ENCODE measurements at places on chromosomes 4 and X.
A peak's percentile ranks its signal among the peaks of the same experiment; 100 is the strongest.

- DNase-seq: no peak
Observed at GRCh38 chr4:69727926-69728325, 32.5 kb downstream of the SULT1B1 start.

DNA sequence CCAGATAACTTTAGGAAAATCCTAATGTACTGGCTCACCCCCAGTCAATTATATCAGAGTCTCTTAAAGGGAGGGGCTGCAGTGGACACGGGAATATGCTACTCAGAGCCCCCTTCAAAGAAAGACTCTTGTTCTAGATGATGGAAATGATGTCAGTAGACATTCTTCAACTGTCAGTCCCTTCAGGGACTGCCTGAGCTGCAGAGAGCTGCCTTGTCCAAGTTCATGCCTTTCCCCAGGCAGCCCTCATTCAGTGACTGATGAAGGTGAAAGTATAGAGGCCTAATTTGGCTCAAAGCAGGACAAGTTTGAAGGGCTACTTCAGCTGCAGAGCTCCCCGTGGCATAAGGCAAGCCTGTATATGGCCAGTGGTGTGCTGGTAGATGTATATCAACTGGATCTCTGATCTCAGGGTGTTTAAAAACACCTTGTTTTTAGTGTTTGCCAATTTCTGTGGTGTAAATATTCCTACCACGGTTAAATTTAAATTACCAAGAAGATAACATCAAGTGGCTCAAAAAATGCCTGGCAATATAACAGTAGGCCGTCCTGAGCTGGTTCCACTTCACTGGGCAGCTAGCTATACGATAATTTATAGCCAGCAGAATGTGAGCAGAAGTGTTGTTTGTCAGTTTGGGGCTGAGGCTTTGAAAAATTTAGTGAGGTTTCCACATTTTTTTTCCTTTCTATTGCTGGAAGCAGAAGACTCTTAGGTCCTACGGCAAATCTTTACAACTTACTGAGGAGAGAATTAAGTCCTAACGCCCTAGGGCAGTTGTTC lies 748.8 kb upstream of the FTHL17 start:
- DNase-seq: no peak

DNA sequence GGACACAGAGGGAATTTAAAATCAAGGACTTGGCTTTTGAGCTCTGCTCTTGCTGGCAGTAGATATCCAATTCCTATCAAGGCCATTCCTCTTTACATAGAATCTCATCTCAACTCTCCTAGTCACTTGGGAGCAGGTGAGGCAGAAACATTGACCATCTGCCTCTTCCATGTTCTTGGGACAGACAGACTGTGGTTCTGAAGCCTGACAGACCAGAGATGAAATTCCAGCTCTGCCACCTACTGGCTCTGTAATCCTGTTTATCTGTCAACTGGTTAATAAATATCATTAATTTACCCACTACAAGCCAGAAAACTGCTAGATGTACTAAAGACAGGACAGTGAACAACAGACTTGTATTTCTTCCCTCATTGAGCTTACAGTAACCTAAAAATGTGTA lies 300.8 kb downstream of the ADGRL3 start:
- DNase-seq: no peak

DNA sequence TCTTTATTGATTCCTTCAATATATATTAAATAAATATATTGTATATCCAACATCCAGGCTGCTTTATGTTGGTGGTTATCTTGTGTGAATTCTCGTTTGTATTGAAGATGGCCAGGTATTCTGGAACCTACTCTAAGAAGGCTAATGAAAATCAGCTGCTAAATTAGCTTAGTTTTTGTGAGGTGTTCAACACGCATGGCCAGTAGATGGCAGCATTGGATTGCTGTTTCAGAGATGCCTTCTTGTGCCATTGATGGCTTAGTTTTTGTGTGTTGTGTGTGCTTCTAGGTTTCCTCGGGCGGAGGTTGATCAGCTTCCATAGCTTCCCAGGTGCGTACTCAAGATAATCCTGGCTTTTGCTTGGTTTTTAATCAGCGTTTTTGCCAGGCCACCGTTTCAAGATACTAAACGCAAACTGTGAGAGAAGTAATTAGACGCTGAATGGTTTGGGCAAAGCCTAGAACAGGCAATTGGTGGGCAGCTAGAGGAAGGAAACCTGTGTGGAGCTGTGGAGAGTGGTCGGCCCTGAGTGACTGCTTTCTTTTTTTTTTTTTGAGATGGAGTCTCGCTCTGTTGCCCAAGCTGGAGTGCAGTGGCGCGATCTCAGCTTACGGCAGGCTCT lies 15.1 kb downstream of the NOCT start:
- DNase-seq: peak; percentile 59

- DNase-seq: no peak
Observed at GRCh38 chrX:404656-405055, 17.9 kb upstream of the PPP2R3B start.

GRCh38 chr4:167117273-167117672 lies 117.0 kb downstream of the SPOCK3 start:
- no peak for DNase-seq

DNA sequence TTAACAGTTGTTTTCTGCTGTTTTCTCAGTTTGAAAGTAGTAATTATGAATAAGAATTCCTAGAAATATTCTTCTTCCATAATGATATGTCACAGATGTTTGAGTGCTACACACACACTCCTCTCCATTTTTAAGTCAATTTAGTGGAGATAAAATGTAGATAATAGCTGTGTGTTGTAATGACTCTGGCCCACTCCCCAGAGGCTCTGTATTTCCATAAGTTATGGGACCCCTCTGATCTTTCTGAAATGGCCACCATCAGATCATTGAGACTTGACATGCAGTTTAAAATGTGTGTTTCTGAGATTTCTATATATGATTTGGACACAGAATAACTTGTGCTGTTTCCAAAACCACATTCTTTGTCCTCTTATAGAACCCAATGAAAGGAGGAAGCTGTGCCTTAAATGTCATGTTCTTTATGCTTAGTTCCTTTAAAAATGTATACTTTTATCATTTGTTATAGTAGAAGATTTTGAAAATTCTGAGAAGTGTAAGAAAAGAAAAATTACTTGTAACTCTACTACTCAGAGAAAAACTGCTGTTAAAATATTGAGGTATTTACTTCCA lies 46.4 kb downstream of the GAB1 start:
- DNase-seq: no peak

DNA sequence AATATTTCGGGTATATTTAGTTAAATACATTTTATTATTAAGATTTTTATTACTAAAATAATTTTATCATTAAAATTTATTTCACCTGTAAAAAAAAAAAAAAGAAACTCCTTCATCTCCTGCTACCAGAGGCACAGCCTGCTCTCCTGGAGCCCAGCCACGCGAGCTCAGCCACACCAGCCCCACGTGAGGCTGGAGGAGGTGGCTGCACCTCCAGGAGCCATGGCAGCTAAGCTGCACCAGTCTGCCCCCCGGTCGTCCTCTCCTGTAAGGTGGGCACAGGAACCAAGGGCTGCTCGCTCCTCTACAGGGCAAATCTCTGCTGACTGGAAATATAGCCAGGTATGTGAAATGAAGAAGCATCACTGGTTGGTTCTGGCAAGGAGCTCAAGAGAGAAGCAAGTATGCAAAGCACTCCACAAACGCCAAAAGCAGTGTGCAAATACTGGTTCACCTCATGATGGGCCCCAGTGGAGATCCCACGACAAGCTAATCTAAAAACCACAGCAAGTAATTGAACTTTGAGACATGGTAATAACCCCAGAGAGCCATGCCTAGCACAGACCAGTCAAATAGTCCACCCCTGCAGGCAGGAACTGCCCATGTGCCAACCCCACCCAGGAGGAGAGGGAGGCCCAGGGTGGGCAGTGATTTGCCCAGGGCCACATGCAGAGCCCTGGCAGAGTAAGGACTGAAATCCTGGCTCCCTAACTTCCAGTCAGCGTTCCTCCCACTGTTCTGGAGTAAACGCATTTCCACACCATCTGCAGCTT lies 90.1 kb downstream of the WFS1 start:
- DNase-seq: no peak

DNA sequence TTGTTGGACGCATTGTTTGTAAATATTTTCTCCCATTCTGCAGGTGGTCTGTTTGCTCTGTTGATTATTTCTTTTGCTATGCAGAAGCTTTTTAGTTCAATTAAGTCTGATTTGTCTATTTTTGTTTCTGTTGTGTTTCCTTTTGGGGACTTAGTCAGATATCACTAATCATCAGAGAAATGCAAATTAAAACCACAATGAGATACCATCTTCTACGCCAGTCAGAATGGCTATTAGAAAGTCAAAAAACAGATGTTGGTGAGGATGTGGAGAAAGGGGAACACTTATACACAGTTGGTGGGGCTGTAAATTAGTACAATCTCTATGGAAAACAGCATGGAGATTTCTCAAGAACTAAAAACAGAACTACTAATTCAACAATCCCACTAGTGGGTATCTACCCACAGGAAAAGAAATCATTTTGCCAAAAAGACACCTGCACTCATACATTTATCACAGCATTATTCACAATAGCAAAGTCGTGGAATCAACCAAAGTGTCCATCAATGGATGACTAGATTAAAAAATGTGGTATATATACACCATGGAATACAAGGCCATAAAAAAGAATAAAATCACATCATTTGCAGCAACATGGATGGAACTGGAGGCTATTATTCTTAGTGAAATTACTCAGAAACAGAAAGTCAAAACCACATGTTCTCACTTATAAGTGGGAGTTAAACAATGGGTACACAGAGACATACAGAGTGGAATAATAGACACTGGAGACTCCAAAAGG lies 8.1 kb downstream of the COQ2 start:
- DNase-seq: no peak

DNA sequence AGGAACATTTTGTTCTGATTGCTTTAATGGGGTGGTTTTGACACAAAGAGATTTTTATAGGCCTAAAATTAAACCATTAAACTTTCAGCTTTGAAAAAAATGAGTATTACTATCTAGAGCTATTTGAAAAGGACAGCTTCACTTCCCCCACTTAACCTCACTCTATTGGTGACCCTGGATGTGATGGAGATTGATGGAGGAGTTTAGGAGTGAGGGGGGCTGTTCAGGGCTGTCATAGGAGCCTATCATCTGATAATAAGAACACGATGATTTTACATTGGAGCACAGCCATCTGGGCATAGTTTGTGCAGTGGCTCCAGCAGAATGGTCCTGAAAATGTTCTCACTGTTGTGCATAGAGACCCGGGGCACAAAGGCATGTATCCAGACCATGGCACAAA lies 71.1 kb upstream of the EFNB1 start:
- DNase-seq: no peak

- DNase-seq: no peak
Observed at GRCh38 chr4:61493470-61493869, 293.3 kb downstream of the ADGRL3 start.

- no peak for DNase-seq
Observed at GRCh38 chr4:7206385-7206784, 14.0 kb downstream of the SORCS2 start.

- DNase-seq: no peak
Observed at GRCh38 chr4:164368894-164369293, 385.0 kb upstream of the SMIM31 start.

- no peak for DNase-seq
Observed at GRCh38 chr4:85812776-85813175, 337.8 kb downstream of the ARHGAP24 start.

GRCh38 chrX:153909024-153909979 lies 4.8 kb downstream of the AVPR2 start:
- DNase-seq: no peak

DNA sequence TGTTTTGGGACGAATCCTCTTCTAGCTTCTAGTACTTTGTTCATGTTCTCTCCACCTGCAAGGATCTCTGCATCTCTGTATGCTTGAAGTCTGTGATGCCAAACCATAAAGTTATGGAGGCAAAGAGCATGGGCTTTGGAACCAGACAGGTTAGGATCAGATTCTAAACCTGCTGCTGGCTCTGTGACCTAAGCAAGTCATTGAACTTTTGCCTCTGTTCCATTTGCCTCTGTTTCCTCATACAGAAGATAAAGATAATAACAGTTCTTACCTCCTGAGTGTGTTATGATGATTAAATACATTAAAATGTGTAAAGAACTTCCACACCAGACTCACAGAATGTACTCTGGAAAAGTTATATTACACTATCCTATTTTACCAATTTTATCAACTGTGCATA lies 41.5 kb upstream of the RELL1 start:
- DNase-seq: no peak

DNA sequence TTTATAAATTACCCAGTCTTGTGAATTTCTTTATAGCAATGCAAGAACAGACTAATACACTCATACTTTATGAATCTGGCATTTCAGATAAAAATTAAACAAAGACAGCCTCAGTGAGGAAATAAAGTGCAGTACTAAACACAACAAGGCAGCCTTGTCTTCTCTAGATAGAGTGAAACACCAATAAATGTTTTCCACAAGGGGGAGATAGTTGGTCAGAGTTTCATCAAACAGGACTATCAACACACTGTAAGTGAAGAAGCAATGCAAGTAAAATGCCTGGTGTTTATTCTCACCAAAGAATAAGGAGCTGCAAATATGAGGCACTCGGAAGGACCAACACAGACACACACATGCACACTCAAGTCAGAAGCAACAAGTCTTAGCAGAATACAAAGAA lies 62.8 kb downstream of the FAM9B start:
- no peak for DNase-seq

DNA sequence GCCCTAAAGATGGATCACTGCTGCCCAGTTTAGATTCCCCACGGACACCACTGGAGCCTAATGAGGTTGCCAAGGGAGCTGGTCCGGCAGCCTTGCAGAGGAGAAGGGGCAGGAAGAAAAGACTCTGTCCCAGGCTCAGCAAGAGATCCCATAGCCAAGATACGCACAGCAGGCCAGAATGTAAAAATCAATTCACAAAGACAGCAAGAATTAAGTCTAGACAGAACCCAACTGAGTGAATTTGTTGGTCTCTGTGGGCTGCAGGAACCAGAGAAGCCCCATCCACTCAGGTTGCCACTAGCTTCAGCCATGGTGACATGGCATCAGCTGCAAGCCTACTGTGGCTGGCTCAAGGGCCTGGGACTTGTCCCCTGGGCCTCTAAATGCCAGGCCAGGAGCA lies 22.9 kb downstream of the TSC22D3 start:
- DNase-seq: no peak

GRCh38 chr4:83281307-83281706 lies 3.3 kb downstream of the COQ2 start:
- DNase-seq: no peak

DNA sequence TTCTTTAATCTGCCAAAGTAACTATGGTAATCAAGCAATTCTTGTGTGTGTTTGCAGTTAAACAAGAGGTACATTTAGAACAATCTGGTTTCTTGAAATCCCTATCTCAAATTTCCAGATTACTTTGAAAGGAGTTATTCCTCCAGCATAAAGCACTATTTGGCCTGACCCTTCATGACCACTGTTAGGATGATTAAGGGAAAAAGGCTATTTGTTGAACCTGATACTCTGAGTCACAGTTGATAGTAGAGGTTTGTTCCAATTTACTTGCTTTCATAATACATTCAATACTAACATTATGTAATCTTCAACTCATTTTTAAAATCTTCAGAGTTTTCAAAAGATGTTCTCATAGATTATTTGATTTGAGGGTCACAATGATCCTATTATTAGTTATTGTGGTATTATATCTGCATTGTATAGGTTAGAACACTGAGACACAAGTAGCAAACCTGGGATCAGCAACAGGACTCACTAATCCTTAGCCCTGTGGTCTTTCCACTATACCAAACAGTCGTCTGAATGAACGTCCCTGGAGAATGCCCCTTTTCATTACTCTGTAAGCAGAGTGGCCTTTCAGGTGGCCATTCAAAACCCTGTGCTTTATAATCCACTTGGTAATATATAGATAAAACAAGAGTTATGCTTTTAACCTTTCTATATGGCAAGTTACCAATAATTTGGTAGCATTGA lies 8.1 kb upstream of the NDST4 start:
- no peak for DNase-seq
